Panc1 (cell line): ENCODE measurements at places on chromosomes 3 and 15.
A peak's percentile ranks its signal among the peaks of the same experiment; 100 is the strongest.

DNA sequence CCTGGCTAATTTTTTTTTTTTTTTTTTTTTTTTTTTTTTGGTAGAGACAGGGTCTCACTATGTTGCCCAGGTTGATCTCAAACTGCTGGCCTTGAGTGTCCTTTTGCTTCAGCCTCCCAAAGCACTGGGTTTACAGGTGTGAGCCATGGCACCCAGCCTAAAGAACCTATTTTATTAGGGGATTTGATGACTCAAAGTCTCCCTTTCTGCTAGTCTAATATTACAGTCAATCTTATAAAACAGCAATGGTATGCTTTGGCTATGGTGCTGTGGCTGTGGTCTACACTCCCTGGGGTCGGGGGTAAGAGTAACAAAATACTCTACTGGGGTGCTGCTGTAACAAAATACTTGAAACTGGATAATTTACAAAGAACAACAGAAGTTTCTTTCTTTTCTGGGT is 44.8 kb downstream of the ZNF589 start:
- DNase-seq = no peak

- DNase-seq = peak; percentile 12
Observed at GRCh38 chr3:101195951-101196713, 124.2 kb downstream of the IMPG2 start.

DNA sequence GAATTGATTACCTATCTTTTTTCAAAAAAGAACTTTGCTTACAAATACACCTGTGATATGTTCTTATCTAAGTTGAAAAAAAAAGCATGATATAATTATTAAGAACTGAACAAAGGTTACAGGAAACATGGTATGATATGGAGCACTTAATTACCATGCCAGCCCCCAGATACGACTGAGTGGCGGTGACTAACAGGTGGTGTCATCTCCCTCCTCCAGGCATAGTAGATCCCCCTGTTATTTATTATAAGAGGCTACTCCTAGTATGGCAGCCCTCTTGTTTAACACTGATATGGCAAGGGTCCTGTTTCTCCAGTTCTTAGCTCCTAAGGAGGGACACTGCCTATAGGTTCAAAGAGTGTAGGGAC is 31.0 kb upstream of the TM4SF4 start:
- no peak for DNase-seq

DNA sequence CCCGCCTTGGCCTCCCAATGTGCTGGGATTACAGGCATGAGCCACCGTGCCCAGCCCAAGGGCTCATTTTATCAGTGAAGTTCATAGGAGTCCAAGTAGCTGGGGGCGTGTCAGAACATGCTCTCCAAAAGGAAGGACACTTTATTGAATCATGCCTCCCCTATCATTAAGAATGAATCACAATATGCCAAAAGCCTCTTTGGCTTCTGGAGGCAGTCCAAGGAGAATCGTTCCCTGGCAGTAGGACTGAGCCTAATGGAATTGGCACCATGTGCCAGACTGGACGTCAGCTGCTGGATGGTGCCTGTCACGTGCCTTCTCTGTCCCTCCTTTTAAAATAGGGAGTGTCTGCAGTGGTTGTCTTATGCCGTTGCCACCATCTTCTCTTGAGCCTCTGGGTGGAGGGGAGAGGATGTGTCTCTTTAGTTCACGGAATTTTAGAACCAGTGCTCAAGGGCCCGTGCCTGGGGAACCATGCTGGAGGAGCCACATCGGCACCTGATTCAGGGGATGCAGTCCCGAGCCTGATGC is 234.7 kb upstream of the LYSMD4 start:
- no peak for DNase-seq

DNA sequence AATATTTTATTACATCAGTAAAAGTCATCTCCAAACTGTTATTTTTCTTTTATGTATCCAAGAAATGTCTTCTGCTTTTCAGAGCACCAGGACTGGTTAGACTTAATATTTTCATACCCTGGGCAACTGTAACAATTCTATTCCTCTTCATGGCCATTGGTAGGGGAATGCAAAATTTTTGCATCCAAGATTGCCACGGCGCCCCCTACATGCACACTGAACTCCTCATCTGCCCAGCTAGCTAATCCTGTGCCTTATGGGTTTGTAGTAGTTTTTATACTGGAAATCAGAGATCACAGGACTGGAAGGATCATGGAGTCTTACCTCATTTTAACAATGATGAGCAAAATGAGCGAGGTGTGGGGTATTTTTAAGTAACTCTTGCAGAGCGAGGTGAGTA is 74.2 kb downstream of the CRTC3 start:
- DNase-seq = no peak

DNA sequence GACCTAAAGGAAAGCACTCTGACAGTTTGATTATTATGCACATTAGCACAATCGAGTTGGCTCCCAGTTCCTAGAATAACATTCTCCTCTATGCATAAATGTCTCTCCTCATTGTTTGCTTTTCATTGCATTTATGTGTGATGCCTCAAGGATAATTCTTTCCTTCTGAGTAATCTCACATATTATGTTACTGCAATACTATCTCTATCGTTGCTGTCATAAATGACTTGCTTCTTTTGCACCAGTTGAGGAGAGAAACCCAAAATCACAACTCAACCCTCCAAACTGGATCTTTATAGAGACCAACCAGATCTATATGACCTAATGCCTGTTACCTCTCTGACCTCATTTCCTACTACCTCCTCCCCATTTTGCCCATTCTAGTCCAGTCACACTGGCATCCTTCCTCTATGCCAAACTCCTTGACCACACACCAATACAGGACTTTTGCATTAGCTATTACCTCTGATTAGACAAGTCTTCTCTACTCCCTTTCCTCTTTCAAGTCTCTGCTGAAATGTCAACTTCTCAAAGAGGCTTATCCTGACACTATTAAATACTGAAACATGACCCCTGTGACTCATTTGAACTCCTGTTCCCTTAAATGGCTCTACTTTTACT is 1026.0 kb downstream of the TUSC7 start:
- no peak for DNase-seq

DNA sequence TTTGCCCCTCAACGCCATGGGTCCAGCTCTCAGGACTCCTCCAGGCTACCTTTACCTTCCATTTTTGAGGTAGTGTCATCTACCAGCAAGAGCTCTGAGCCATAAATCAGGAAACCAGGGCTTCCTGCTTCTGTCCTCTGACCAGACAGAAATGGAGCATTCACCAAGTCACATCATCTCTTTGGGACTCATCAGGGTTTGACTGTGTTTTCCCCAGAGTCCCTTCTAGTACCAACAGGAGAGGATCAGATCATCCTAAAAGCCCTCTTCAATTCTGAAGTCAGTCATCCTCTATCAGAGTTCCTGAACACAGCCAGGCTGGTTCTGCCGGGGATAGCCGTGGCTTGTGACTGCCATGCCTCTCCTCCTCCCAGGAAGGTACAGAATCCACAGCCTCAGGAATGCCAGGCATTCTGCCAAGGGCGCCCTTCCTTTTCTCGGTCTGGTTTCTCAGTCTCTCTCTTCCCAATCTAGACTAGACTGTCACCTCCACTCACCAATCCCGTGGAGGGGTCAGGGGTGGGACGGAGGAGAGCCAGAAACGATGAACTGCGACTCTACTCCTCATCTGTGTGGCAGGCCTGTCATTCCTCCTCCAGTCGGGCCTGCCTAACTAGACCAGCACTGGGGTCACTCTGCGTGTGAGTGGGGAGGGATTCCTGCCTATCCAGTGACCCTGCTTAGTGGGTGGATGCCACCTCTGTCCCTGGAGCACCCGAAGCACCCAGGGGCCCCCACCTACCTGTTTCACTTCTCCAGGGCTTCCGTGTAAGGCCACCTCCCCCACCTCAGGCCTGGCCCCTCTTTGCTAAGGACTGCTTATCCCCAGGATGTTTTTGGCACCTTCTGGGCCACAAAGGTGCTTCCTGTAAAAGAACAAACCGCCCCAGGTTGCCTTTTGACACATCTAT is 30.9 kb downstream of the CCNL1 start:
- no peak for DNase-seq

DNA sequence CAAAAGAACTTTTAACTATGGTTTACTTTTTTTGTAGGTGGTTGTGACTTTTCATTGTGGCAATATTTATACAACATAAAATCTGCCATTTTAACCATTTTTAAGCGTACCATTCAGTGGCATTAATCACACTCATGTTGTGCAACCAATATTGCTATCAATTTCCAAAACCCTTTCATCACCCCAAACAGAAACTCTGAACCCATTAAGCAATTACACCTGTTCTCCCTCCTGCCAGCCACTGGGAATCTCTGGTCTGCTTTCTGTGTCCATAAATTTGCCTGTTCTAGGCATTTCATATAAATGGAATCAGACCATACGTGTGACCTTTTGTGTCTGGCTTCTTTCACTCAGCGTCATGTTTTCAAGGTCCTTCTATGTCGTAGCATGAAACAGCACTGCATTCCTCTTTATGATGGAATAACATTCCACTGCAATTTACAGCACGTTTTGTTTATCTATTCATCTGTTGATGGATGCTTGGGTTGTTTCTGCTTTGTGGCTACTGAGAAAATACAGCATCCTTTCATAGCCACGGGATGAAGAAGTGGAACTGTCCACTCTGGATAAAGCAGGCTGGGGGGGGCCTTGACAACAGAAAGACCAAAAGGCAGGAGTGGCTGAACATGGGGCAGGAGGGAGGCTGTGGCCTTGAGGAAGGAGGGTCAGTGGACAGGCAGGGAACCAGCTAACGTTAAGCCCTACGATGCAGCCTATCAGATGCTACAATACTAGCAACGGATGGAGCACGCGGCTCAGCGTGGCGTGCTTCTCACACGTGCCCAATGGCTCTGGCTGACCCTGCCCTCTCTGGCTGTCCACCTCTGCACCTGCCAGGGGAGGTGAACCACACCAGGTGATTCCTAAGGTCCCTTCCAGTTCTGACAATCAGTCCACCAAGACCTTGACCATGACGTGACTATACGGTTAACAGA is 110.9 kb downstream of the SEC22A start:
- DNase-seq = no peak

DNA sequence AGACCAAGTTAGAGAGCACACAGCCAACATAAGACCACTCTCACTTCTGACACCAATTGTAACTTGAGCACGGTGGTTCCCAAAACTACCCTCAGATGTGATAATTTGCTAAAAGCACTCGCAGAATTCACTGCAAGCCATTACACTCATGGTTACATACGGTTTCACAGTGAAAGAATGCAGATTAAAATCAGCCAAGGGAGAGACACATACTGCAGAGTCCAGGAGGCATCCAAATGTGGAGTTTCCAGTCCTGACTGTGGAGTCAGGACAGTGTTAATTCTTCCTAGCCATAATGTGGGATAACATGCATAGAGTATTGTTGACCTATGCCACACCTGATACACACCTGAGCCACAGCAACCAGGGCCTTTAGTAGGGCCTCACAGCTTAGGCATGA is 956.4 kb downstream of the NTRK3 start:
- DNase-seq = no peak

- DNase-seq = no peak
Observed at GRCh38 chr3:58333206-58334012, 717 bp downstream of the PXK start.

DNA sequence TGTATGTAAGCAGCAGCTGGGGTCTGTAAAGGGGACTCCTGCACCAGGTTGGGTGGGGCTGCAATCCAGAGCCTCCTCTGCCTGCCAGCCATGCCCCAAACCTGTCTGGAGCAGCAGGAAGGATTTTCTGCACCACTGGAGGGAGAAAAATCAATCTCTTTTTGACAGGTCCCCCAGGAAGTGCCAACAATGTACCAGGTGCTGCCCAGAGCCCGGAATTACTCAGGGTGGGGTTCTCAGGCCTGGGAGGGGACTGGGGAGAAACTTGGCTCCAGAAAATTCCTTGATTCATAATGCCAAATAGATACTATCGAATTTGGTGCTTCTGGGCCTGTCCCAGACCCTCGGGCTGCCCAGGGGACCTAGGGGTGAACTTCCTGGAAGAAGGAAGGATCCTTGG is 52.6 kb downstream of the WNT7A start:
- no peak for DNase-seq

DNA sequence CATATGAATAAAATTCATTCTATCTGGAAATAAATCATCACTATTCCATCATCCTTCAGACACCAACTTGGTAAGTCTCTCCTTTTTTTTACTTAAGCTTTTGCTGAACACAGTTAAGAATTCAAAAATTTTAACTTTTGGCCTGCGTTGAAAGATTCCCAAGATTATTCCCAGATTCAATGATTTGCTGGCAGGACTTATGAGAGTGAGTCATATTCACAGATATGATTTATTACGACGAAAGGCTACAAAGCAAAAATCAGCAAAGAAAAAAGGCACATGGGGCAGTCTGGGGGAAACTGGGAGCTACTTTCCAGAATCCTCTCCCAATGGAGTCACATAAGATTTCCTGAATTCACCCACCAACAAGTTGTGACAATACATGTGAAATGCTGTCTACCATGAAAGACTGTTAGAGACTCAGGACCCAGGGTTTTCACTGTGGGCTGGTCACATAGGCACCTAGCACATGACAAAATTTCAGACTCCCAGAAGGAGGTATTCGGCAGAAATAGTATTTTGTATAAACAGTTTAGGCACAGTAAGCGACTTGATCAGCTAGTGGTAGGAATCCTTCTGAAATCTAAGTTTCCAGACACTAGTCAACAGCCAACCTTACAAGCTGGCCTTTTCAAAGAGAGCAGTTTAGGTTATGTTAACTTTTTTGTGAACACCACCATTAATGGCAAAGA is 82.1 kb downstream of the DLG1 start:
- no peak for DNase-seq

DNA sequence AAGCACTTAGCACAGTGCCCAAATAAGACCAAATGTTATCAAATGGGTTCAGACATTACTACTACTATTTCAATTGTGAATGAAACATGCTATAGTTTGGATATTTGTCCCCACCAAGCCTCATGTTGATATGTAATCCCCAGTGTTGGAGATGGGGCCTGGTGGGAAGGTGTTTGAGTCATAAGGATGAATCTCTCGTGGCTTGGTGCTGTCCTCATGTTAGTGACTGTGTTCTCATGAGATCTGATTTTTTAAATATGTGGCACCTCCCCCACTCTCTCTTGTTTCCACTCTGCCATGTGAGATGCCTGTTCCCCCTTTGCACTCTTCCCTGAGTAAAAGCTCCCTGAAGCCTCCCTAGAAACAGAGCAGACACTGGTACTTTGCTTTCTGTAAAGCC is 148.7 kb upstream of the TGFBR2 start:
- no peak for DNase-seq

DNA sequence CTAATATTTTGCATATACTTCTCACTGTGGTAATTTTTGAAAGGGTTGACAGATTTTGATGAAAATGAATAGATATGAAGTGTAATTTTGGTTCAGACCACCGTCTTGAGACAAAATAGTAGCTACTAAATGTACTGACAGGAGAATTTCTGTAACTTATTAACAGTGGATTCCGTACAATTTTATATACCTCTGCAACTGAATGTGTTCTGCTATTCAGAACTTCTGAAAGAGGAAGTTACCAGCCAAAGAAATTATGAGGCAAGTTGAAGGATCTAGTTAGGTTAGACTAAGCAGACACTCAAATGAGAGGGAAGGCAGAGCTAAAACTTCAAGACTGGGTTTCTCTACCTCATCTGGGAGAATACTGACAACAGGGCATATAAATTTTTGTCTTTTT is 29.4 kb downstream of the GAP43 start:
- DNase-seq = no peak

- DNase-seq = no peak
Observed at GRCh38 chr3:69252631-69253030, 130.2 kb upstream of the LMOD3 start.

GRCh38 chr3:126569390-126569975 is 10.8 kb upstream of the C3orf22 start:
- no peak for DNase-seq
